AG20443 (cell line): ENCODE measurements at places on chromosomes 1 and 21.

DNA sequence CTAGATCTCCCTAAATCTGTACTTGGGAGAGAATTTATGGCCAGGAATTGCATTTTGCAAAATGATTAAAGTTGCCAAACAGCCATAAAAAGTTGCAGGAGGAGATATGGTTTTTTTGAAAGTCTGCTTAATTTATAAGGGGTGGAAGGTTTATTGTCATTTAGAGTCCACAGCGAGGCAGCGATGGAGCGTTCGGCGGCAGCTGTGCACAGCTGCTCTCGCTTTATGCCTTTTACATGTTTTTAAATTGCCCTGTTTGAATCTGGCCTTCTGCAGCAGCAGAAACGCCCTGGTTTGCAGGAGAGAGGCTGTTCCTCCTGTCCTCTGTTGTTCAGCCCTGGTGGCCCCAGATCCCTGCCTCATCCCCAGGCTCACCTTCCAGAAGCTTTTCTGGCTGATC is 144.9 kb upstream of the POU3F1 start:
- DNase-seq: no peak

GRCh38 chr1:180184041-180184440 is 29.4 kb downstream of the QSOX1 start:
- DNase-seq: no peak

GRCh38 chr1:200075522-200075921 is 48.0 kb downstream of the NR5A2 start:
- DNase-seq: no peak

GRCh38 chr1:200107004-200107470 is 79.5 kb downstream of the NR5A2 start:
- DNase-seq: no peak

DNA sequence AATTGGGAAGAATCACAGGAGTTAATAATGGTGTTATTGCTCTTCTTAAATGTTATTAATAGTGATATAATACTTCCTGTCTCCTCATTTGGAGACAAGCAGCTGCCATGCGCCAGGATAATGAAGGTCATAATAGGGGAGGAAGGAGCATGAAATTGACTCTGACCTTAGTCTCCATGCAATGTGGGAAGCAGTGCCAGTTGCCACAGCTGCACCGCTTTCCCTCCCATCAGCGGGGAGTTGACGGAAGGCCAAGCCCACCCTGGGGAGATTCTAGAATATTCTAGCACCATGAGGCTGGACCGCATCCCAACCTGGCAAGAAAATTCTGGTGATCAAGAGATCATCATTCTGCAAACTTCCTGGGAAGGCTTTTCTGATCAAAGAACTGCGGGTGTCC is 11.0 kb upstream of the OLIG1 start:
- DNase-seq: no peak

DNA sequence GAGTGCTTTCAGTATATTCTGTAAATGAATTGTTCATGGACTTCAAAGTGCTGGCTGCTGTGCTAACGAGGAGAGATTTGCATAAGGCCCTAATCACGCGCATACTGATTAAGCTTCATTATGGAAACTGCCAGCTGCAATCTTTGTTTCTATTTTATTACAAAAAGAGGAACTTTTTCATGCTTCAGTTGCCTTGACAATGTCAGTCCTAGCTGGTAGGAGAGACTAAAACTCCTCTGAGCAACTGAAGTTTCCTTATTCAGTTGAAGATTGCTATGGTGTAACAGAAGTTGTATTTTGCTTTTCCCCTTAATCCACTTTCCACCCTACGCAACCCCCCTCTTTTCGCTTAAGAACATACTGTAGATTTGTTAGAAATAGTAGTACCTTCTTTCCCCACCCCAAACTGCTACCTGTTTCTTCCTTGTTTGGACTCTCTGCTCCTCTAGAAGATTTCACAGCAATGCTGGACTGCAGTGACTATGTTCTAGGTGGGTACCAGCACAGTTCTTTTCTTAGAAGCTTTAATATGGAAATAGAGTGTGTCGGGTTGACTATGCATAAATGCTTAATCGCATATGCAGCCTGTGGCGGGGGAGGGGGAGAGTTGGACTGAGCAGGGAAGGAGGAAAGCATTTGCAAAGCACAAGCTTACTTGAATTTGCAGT is 108.3 kb downstream of the POU2F1 start:
- DNase-seq: no peak

- DNase-seq: no peak
Observed at GRCh38 chr1:205128050-205128449, 6.3 kb upstream of the RBBP5 start.

- DNase-seq: no peak
Observed at GRCh38 chr1:81717230-81717629, 83.5 kb upstream of the ADGRL2 start.

DNA sequence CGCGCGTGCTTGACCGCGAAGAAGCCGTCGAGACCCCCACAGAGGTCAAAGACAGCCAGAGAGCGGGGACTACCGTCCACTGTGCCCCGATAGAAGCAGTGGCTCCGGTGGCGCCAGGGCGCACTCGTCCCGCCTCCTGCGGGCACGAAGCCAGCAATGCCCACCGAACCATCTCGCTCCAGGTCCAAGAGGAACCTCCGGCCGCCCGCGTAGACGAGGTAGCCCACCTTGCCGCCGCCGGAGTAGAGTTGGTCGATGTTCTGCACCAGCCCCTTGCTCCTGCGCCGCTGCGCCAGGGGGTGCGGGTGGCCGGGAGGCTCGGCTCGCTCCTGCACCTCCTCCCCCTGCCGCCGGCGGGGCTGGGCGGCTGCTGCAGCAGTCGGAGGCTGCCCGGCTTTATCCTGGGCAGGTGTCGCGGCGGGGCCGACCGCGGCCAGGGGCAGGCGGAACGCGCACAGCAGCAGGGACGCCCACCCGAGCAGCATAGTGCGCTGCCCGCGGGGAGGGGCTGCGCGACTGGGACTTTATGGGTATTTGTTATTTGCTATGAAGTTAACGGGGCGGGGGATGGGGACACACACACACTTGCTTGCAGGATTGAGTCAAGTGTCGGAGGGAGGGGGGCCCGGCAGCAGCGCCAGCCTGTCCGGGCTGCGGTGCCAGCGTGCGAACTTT is 844 bp downstream of the ADAMTS5 start:
- DNase-seq: peak; percentile 63

- DNase-seq: no peak
Observed at GRCh38 chr1:243447844-243448243, 192.0 kb downstream of the SDCCAG8 start.

DNA sequence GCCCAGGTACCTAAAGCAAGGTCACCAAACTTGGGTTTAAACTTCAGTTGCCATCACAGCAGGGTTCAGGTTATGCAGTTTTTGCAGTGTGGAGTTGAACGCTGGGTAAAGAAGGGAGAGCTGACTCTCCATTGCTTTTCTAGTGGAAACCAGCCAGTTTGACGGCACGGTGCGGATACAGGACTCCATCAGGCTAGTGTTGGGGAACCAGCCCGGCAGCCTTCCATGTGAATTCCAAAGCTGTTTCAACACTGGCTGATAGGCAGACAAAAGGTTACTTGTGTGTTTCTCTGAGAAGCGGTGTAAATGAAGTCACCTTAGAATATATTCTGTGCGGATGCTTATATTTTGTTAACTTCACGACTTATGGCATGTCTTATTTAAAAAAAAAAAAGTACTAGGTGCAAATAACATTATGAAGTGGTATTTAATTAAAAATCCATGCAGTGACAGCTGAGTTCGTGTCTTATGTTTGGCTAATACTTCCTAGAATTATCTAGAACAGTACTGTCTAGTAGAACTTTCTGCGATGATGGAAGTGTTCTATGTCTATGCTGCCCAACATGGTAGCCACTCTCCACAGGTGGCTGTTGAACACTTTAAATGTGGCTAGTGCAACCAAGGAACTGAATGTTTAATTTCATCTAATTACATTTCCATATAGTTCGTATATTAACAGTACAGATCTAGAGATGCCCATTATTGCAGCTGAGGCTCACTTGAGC is 29.9 kb upstream of the RCAN3 start:
- no peak for DNase-seq

DNA sequence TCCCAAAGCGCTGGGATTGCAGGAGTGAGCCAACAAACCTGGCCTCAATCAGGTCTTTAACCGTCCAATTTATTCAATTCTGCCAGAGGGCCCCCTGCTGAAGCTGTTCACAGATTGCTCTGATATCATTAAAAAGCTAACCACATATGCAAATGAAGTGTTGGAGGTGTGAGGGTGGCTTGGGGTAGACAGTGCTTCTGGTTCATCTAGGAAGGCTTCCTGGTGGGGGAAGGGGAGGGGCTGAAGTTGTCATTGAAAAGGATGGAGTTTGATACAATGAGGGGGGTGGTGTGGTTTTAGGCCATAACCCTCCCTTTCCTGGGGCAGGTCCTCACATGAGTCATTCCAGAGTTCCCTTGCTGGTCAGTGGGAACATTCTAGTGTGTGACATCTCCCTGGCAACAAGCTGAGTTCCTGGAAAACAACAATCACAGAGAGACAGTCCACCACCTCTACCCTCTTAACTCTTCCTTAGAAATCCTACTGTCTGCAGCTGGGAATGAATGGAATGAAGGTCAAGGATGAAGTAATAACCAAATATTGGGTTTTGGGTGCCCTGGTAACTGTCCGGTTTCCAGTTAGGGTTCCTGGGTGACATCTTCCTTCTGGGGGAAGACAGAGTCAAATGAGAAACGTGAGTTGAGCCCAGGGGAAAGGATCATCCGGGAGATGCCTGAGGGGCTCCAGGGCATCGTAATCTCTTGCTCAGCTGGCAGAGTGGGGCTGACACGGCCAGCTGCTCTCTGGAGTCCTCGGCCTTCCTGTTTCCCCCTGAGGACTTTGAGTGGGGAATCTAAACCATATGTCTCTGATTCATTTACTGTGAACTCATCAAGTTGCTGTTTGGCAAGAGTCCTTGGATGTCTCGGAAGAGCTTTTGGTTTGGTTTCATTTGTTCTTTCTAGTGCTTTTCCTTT is 32.2 kb downstream of the BATF3 start:
- peak; percentile 92 for DNase-seq

DNA sequence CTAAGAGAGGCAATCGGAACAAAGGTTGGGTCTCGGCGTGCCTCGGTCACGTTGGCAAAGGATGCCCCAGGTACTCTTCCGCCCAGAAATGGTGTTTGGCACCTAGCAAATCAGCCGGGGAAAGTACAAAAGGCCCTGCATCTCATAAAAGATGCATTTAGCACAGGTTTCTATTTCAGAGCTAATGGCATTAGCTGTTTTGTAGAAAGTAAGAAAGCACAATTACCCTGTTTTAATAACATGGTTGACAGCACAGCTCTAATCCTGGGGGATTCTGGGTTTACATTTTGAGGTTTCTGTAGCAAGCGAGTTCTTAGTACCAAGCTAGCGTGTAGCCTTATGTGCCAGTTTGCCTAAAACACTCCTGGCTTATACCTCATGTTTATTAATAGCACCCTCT is 178.5 kb downstream of the PRDM2 start:
- no peak for DNase-seq

DNA sequence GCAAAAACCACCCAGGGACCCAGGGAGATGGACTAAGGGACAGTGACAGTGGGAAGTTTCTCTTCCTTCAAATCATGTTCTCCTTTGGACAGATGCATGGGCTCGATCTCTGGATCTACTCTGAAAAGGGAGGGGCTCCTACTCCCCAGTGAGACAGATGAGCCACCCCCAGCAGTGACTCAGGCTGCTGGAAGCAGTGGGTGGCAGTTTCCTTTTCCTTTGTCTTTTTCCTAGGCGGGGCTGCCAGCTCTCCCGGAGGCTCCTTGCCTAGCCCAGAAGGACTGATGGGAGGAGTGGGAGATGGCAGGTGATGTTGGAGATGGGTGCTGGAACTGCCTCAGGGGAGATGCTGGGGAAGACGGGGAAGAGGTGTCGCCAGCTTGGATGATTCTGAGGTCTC is 41.0 kb upstream of the IGSF21 start:
- DNase-seq: no peak

GRCh38 chr1:180854456-180854855 is 58.2 kb upstream of the KIAA1614 start:
- DNase-seq: no peak

GRCh38 chr1:173249349-173249748 is 42.2 kb upstream of the TNFSF4 start:
- DNase-seq: peak; percentile 60

DNA sequence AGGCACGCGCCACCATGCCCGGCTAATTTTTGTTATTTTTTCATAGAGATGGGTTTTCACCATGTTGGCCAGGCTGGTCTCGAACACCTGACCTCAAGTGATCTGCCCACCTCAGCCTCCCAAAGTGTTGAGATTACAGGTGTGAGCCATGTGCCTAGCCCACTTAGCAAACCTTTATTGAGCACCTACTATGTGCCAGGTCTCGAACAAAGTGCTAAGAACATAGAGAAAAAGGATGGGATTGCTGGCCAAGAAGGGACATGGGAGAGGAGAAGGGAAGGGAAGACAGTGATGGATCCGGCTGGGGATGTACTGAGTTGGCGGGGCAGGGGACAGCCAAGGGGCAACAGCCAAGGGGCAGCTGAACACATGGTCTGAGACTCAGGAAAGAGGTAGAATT is 55.6 kb upstream of the RPL11 start:
- no peak for DNase-seq

DNA sequence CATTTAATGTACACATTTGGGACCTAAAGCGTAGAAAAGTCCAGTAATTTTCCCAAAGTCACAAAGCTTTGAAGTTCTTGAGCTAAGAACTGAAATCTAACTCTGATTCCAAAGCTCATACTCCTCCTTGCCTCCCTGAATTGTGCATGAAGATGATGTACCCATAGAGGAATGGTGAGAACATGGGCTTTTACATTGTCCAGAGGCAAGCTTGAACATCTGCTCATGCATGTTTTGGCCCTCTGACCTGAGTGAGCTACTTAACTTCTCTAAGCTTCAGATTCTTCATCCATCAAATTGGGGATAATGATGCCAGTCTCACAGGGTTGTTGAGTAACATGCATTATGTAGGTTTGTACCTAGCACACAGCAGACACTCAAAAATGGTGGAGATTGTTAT is 258.4 kb upstream of the HOOK1 start:
- no peak for DNase-seq

DNA sequence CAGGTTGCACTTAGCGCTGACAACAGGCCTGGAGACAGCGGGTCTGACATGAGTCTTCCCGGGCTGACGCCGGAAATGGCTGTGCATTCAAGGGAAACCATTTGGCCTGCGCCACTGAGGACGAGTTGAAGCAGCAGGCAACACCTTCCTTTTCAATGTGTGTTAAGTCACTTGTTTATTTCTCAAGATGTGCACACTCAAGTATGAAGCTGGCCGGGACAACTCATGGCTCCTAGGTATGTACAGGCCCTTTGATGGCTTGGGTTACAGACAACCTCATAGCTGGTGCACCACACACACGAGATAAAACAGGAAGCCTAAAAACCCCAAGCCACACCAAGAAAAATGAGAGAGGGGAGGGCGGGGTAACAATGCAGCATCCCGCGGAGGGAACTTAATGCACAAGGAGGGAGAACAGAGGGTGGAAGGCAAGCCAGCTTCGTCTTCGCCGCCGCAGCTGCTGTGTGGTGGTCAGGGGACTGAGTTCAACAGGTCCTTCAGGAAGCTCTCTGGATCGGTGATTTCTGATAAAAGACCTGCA is 118.0 kb upstream of the IFFO2 start:
- no peak for DNase-seq

GRCh38 chr1:186780076-186780475 is 48.7 kb upstream of the PLA2G4A start:
- no peak for DNase-seq

- DNase-seq: no peak
Observed at GRCh38 chr1:199851439-199852140, 175.9 kb upstream of the NR5A2 start.
